ENCODE measurements at places on chromosomes 12 and 14.
A peak's percentile ranks its signal among the peaks of the same experiment; 100 is the strongest.

DNA sequence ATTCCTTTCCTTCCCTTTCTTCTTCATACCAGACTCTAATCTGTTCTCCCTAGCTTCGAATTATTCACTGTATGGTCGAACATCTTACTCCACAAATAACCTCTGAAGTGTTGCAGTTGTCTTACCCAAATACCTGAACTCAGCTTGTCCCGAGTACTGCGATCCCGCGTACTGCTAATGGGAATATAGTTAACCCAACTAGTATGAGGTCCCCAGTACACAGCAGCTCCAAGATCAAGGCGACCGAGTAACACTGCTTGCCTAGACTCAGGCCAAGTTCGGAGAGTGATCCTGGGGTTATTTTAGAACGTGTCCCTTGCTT, 462 bp upstream of the ETNK1 start:
- no peak for DNase-seq

GRCh38 chr14:68208626-68209317, 389.2 kb downstream of the RAD51B start:
- no peak for DNase-seq

GRCh38 chr14:60248697-60249318, at the start of gene PPM1A:
PPM1A (plus strand) TSS chr14:60249221; CDS start chr14:60282704, 33,483 bp downstream.
- DNase-seq, result peak; percentile 91

GRCh38 chr14:20498622-20499021, 6.7 kb upstream of the RNASE10 start:
- DNase-seq, result no peak

GRCh38 chr12:131622422-131622955, 88.4 kb upstream of the SFSWAP start:
- DNase-seq, result no peak

All from Jurkat, Clone E6-1 (cell line).